ENCODE measurements at places on chromosomes 4 and X.

GRCh38 chr4:71533121-71533520, 194.3 kb downstream of the SLC4A4 start:
- DNase-seq: no peak

DNA sequence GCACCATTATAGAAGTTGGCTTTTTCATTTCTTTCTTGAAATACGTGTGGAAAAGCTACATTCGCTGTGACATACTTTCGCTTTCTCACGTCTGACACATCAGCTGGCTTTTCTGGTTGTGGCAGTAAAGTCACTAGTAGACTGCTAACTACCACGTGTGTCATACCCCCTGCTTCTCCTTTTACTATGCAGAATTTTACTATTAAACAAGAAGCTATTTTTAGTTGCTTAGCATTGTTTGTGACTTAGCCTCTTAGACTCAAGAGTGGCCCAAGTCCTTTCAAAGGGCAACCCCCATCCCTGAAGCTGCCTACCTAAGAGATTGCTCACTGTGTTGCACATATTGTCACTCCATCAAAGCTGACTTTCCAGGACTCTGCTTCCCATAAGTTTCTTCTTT, 2.1 kb upstream of the IL2 start:
- no peak for DNase-seq

DNA sequence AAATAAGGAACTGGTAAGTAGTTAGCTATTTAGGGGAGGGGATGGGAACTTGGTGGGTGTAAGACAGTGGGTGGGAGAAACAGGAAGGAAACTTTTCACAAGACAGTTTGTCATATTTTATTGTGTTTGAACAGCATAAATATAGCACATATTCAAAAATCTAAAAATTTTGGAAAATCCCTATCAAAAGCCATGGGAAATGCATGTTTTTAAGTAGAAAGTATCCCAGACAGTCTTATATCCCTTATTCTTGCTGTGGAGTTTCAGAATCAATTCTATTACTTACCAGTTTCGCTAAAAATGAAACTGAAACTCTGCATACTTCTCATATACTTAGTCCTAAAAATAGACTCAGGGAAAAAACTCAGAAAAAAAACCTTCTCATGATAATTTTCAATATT, 22.3 kb upstream of the RASGEF1B start:
- no peak for DNase-seq

DNA sequence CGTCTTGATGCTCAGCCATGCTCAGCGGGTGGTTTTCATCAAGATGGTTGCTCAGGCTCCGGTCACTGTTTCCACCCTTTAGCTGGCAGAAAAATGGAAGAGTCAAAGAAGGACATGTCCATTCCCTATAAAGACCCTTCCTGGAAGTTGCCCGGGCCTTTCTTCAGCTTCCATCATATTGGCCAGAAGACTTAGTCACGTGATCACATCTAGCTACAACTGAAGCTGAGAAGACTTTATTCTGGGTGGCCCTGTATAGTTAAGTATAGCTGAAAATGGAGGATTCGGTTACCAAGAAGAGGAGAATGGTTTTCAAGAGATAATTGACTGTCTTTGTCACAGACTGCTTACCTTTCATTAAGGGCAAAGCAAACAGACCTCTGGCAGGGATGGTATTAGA, 296.7 kb upstream of the CASK start:
- no peak for DNase-seq

GRCh38 chrX:13742397-13743176, 8.0 kb downstream of the OFD1 start:
- no peak for DNase-seq

Measured in stimulated activated CD8-positive, alpha-beta memory T cell treated with anti-CD3 and anti-CD28 coated beads, Interleukin-4, amount 100 ng/mL, for 24 hours (primary cell).